Ascending aorta (tissue), 2 donors: ENCODE measurements at places on chromosomes 2 and 18.
A peak's percentile ranks its signal among the peaks of the same experiment; 100 is the strongest.

GRCh38 chr18:22848615-22849014, 84.5 kb upstream of the RBBP8 start:
- no peaks in the 10 kb centered on the region for H3K4me1 ChIP-seq
- H3K27ac ChIP-seq, result no peak overlapping the region
- H3K36me3 ChIP-seq, result no peaks in the 10 kb centered on the region
- no peak overlapping the region for H3K4me3 ChIP-seq
- H3K27me3 ChIP-seq, result no peaks in the 10 kb centered on the region

DNA sequence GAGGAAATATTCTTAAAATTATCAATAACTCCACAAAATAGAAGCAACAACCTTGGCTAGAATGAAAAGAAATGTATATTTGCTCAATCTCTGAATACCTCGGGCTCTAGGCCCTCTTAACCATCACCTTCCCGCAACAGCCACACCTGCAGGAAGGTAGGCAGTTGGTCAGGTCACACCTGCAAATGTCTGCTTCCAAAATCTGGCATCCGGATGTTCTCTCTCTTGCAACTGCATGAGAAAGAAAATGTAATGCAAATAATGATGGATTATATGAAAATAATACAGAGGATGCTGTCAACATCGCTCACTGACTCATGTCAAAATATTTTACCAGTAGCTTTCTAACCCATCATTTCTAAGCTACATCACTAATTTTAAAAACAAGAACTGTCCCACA, 148.3 kb downstream of the SATB2 start:
- no peak for DNase-seq
- H3K27me3 ChIP-seq, result no peaks in the 10 kb centered on the region
- no peak overlapping the region for H3K27ac ChIP-seq
- H3K36me3 ChIP-seq, result no peaks in the 10 kb centered on the region
- peaks cover 5% of the 10 kb centered on the region for H3K4me1 ChIP-seq

- H3K36me3 ChIP-seq, result peaks cover 5% of the 10 kb centered on the region
- H3K27me3 ChIP-seq, result no peaks in the 10 kb centered on the region
- peak overlapping the region; percentile 84 for H3K27ac ChIP-seq
These were observed 67.2 kb downstream of the MBP start for GRCh38 chr18:77065221-77065981.

GRCh38 chr2:10776231-10776977, 36.2 kb downstream of the PDIA6 start:
- H3K36me3 ChIP-seq, result peaks cover 29% of the 10 kb centered on the region
- no peak for DNase-seq
- no peaks in the 10 kb centered on the region for H3K4me1 ChIP-seq
- H3K4me3 ChIP-seq, result no peak overlapping the region
- no peaks in the 10 kb centered on the region for H3K27me3 ChIP-seq

GRCh38 chr2:224410946-224411561, 9.1 kb upstream of the FAM124B start:
- H3K27ac ChIP-seq, result no peak overlapping the region
- H3K4me1 ChIP-seq, result no peaks in the 10 kb centered on the region
- no peak for DNase-seq
- H3K36me3 ChIP-seq, result no peaks in the 10 kb centered on the region

GRCh38 chr2:77398970-77399600, 123.1 kb downstream of the LRRTM4 start:
- no peaks in the 10 kb centered on the region for H3K36me3 ChIP-seq
- DNase-seq, result no peak
- H3K27me3 ChIP-seq, result no peaks in the 10 kb centered on the region
- H3K27ac ChIP-seq, result no peak overlapping the region
- no peak overlapping the region for H3K4me3 ChIP-seq

DNA sequence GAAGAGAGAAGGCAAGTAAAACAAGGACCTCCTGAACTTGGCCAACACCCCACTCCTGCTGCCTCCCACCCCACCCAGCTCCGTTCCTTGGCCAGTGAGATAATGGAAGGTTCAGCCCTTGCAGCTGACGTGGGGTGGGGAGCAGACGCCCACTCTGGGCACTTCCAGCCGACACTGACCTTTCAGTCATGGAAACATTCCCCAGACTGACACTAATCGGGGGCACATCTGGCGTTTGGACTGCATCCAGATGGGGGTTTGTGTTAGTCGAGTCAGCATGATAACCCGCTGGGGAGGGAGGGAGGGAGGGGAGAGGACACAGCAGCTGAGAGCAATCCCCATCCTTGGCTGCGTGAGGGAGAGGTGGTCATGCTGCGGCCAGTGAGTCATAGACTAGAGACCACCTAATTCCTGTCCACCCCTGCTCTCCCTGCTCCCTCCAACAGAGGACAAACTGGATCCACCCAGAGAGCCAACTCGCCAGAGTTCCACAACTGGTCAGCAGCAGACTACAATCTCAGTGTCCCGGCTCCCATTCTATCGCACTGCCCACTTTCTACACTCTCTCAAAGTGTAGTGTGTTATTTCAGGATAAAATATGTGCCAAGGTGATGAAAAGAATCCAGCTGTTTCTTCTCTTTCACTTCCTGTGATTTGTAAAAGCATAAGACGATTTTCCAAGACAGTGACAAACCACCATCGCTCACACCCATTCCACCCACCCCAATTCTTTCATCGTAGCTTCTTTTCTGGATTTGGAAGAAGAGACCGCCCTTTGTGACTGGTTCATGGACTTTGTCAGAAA, 115.4 kb upstream of the PKDCC start:
- H3K27me3 ChIP-seq, result no peaks in the 10 kb centered on the region
- peak overlapping the region; percentile 60 for H3K27ac ChIP-seq
- peak; percentile 84 for DNase-seq
- no peaks in the 10 kb centered on the region for H3K36me3 ChIP-seq
- no peaks in the 10 kb centered on the region for H3K4me1 ChIP-seq
- no peak overlapping the region for H3K4me3 ChIP-seq

GRCh38 chr2:101608408-101609310, 88.8 kb upstream of the MAP4K4 start:
- H3K4me1 ChIP-seq, result no peaks in the 10 kb centered on the region
- H3K36me3 ChIP-seq, result no peaks in the 10 kb centered on the region
- DNase-seq, result no peak
- no peak overlapping the region for H3K4me3 ChIP-seq

DNA sequence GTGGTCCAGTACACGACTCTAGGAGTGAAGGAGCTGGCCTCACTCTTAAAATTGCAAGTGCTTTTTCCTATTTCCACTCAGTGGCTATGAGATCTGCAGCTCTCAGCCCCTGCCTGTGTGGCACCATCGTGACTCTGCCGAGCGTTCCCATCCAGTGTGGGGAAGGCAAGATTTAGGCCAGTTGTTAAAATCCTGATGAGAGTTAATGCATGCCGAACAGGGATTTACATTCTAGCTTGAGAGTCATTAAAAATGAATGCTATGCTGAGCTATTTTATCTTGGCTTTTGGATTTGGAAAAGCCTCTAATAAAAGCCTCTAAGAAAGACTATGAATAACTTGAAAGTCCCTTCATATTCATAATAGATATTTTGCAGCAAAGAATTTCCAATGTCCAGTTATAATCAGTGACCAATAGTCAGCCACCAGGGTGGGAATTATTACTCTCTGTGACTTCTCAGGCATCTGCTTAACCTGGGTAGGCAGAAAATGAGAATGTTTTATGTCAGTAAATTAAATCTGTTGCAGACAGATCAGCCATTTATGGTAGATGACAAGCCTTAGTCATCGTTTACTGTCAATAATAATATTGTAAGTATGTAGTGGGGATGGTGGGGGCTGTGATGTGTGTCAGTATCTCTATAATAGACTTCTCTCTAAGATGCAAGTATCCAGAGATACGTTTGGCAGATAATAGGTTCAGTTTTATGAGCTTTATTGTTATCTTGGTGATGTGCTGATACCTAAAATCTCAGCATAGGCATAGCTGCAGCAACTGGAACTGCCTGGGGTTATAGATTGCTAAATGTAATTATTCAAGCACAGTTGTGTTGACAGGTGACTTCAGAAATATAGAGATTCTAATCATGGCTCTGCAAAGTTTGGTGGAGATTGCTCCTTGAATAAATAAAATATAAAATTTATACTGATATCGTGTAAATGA, 207.8 kb downstream of the SOCS6 start:
- no peak overlapping the region for H3K4me3 ChIP-seq
- no peak overlapping the region for H3K27ac ChIP-seq
- no peak for DNase-seq

- peaks cover 11% of the 10 kb centered on the region for H3K4me1 ChIP-seq
- no peaks in the 10 kb centered on the region for H3K36me3 ChIP-seq
- H3K4me3 ChIP-seq, result no peak overlapping the region
- DNase-seq, result no peak
- peaks cover 35% of the 10 kb centered on the region for H3K27me3 ChIP-seq
These were observed 1.9 kb upstream of the HOXD9 start for GRCh38 chr2:176120364-176121189.

- DNase-seq, result no peak
- no peaks in the 10 kb centered on the region for H3K4me1 ChIP-seq
- H3K27me3 ChIP-seq, result no peaks in the 10 kb centered on the region
These were observed 14.8 kb downstream of the AFTPH start for GRCh38 chr2:64538764-64539433.

- no peaks in the 10 kb centered on the region for H3K27me3 ChIP-seq
- no peak for DNase-seq
- H3K36me3 ChIP-seq, result no peaks in the 10 kb centered on the region
- H3K4me1 ChIP-seq, result no peaks in the 10 kb centered on the region
- no peak overlapping the region for H3K4me3 ChIP-seq
- no peak overlapping the region for H3K27ac ChIP-seq
These were observed 326.9 kb upstream of the UBE2E3 start for GRCh38 chr2:180653481-180653880.

GRCh38 chr2:80560326-80560725, 255.8 kb upstream of the LRRTM1 start:
- H3K27me3 ChIP-seq, result no peaks in the 10 kb centered on the region
- no peaks in the 10 kb centered on the region for H3K36me3 ChIP-seq
- no peak overlapping the region for H3K4me3 ChIP-seq
- no peak for DNase-seq
- no peak overlapping the region for H3K27ac ChIP-seq
- H3K4me1 ChIP-seq, result no peaks in the 10 kb centered on the region

DNA sequence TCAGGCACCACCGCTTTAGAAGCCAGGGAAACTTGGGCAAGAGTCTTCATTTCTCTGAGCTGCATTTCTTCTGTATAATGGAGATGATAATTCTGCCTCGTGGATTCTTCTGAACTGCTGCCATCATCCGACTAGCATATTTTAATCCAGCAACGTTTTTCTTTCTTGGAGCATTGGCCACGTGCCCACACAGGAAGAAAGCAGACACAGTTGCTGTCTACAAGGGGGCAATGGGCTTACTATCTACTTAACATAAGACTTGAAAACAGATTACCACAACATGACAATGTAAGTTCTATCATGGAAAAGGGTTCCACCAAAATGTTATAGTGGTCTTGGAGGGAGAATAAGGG, 176.5 kb downstream of the FAM210A start:
- no peak overlapping the region for H3K4me3 ChIP-seq
- H3K27ac ChIP-seq, result peak overlapping the region; percentile 9
- H3K36me3 ChIP-seq, result no peaks in the 10 kb centered on the region
- H3K4me1 ChIP-seq, result peaks cover 19% of the 10 kb centered on the region
- DNase-seq, result no peak
- no peaks in the 10 kb centered on the region for H3K27me3 ChIP-seq

- no peaks in the 10 kb centered on the region for H3K36me3 ChIP-seq
- peak overlapping the region; percentile 69 for H3K27ac ChIP-seq
- peaks cover 19% of the 10 kb centered on the region for H3K4me1 ChIP-seq
- H3K27me3 ChIP-seq, result no peaks in the 10 kb centered on the region
- no peak for DNase-seq
These were observed 82.1 kb downstream of the ZBTB7C start for GRCh38 chr18:48326901-48327675.

DNA sequence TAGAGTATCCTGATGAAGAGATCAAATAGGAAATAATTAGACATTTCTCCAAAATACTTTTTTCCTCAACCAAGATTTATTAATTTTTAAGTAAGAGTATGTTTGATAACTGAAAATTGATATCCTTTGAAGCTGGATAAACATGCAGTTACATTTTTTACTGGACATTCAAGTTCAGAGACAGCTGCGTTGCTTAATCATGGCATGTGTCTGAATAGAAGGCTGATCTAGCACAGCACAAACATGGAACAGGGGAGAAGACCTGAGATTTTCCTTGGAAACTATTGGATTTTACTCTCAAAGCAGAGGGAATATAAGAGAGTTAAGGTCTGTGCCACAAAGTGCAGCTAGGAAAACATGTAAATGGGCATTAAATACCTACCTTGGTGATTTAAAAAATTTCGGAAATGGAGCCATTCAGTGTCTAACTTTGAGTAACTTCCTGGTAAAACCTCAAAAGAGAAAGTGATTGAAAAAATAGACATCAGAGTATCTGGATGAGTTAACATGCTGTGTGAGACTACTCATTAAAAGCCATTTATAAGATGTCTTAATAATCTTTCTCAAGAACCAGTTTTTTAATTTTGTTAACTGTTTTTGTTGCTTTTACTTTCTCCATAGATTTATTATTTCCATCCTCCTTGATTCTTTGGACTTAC, 31.8 kb downstream of the CRIM1 start:
- peak overlapping the region; percentile 58 for H3K27ac ChIP-seq
- no peak for DNase-seq
- no peaks in the 10 kb centered on the region for H3K27me3 ChIP-seq
- no peaks in the 10 kb centered on the region for H3K36me3 ChIP-seq
- H3K4me3 ChIP-seq, result no peak overlapping the region

- no peaks in the 10 kb centered on the region for H3K27me3 ChIP-seq
- no peak overlapping the region for H3K27ac ChIP-seq
- H3K4me3 ChIP-seq, result no peak overlapping the region
- no peaks in the 10 kb centered on the region for H3K36me3 ChIP-seq
- H3K4me1 ChIP-seq, result no peaks in the 10 kb centered on the region
These were observed 22.3 kb downstream of the CUL3 start for GRCh38 chr2:224562831-224563230.

DNA sequence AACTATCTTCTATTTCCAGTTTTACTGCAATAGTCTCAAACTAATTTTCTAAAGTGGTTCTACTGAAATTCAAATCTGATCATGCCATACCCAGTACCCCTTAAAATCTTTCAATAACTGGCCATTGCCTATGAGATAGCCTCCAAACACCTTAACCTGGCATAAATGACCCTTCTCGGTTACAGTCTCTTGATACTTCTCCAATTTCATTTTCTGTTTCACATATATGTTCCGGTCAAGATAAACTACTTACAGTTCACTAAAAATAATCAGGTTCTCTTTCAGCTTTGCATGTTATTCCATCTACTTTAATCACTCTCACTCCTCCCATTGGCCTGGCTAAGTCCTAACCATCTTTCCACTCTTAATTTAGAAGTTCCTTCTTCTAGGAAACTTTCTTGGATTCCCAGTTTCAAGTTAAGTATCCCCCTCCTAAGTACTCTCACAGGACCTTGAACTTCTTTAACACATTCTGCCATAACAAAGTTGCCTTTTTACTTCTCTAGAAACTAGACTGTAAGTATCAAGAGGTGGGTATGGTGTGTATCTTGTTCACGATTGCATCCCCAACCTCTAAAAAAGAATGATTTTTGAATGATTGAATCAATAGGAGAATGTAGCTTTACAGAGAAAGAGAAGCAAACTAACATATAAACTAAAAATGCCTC, 110.2 kb upstream of the RBBP8 start:
- no peak overlapping the region for H3K27ac ChIP-seq
- H3K27me3 ChIP-seq, result no peaks in the 10 kb centered on the region
- no peaks in the 10 kb centered on the region for H3K36me3 ChIP-seq
- no peak overlapping the region for H3K4me3 ChIP-seq
